ENCODE measurements at places on chromosomes 6 and 20.

GRCh38 chr6:137208279-137208678 lies 10.9 kb downstream of the IFNGR1 start:
- DNase-seq: no peak

GRCh38 chr6:72824833-72825232 lies 203.0 kb downstream of the KCNQ5 start:
- DNase-seq: no peak

- no peak for DNase-seq
Measured at GRCh38 chr6:160791459-160791858, 89.4 kb downstream of the PLG start.

DNA sequence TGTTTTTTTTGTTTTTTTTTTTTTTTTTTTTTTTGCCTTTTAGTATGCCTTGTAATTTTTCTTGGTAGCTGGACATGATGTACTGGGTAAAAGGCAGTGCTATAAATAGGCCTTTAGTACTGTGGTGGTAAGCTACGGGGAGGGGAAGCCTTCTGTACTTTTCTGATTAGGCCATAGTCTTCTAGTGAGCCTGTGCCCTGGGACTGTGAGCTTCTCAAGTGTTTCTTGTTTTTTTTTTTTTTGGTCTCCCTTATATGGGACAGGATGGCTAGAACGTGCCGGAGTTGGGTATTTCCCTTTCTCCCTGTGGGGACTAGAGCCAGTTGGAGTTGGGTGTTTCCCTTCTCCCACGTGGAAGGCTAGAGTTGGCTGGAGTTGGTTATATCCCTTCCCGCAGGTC lies 59.4 kb upstream of the PRELID3B start:
- no peak for DNase-seq

DNA sequence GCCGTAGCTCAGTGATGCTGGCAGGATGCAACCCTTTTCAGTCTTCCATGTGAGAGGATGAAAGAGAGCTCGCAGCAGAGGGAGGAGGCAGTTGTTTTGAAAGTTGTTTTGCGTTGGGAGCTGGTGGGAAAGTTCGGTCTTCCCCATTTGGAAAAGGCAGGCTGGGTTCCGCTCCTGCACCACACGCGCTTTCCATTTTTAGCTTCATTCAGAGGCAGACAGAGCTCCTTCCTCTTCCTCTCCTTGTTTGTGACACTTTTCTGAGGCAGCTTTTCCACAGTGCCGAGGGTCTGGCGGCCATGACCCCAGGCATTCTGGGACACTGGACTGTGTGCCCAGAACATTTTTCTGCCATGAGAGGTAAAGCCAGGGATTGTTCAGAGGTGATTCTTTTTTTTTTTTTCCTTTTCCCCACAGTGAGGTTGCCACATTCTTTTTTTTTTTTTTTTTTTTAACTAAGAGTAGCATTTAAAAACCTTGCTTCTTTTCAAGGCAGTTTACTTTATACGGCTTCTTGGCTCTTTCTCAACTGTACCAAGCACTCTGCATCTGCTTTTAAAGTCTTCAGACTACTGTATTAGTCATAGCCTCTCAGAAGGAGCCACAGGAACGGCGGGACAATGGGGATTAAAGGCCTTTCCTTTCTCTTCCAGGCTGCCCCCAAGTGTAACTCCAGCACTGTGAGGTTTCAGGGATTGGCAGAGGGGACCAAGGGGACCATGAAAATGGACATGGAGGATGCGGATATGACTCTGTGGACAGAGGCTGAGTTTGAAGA lies 1.6 kb downstream of the PRDM1 start:
- DNase-seq: no peak

Measured in CD4-positive, alpha-beta T cell treated with Interleukin-21 for 1 hour (primary cell).